Stimulated activated CD8-positive, alpha-beta memory T cell treated with anti-CD3 and anti-CD28 coated beads, Interleukin-15, amount 100 ng/mL, for 48 hours (primary cell): ENCODE measurements at places on chromosomes 13 and 19.

GRCh38 chr13:100707818-100708740 is 33.5 kb upstream of the TMTC4 start:
- no peak for DNase-seq

DNA sequence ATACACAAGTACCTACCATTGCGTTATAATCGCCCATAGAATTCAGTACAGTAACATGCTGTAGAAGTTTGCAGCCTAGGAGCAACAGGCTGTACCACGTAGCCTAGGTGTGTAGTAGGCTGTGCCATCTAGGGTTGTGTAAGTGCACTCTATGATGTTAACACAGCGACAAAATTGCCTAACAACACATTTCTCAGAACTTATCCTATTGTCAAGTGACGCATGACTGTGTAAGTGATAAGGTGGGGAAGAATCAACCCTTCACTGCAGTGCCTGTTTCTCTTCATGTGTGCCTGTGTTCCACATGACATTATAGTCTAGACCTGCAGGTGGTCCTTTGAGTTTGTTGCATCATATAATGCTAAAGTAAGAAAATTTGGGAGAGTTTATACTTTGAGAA is 94.0 kb downstream of the PCDH9 start:
- no peak for DNase-seq

- DNase-seq: no peak
Observed at GRCh38 chr13:87554045-87554444, 117.1 kb upstream of the SLITRK5 start.

DNA sequence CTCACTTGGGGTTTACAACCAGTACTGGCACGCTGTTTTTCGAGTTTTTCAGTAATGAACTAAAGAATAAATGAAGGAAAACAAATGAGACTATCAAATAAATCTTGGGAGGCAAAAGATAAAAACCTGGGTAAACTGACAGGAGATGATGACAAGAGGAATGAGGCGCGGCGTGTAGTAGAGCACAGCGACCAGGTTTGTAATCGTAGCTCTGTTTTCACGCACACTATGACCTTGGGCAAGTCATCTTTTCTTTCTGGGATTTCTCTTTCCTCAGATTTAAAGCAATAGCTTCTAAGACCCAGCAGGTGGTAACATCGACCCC is 419 bp downstream of the MRPS31 start:
- DNase-seq: no peak

DNA sequence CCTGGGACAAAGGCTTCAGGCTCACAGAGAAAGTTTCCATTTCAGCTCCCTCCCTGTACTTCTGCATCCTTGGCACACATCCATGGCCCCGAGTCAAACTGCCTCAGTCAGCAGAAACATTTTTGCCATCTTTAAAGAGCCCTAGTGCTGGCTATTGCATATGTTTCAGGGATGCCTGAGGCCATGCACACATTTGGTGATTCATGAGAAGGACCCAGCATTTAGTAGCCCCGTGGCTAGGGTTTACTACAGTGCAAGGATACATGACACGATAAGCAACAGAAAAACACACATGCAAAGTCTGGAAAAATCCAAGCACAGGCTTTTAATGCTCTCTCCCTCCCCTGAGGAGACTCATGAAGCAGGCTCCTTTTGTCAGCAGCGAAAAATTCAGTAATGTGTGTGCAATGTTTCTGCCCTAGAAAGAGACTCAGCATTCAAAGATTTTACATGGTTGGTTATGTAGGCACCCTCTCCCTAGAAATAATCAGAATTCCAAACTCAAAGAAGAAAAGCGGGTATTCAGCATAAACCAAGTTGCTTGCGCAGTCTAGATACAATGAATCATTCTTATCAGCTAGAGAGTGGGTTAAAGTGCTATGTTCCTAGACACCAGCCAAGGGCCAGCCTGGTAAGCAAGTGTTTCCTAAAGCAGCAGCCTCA is 17.6 kb downstream of the ACOD1 start:
- no peak for DNase-seq

GRCh38 chr19:4781801-4782200 is 9.7 kb upstream of the FEM1A start:
- DNase-seq: no peak

GRCh38 chr19:6056801-6057650 is 53.3 kb downstream of the RFX2 start:
- no peak for DNase-seq

DNA sequence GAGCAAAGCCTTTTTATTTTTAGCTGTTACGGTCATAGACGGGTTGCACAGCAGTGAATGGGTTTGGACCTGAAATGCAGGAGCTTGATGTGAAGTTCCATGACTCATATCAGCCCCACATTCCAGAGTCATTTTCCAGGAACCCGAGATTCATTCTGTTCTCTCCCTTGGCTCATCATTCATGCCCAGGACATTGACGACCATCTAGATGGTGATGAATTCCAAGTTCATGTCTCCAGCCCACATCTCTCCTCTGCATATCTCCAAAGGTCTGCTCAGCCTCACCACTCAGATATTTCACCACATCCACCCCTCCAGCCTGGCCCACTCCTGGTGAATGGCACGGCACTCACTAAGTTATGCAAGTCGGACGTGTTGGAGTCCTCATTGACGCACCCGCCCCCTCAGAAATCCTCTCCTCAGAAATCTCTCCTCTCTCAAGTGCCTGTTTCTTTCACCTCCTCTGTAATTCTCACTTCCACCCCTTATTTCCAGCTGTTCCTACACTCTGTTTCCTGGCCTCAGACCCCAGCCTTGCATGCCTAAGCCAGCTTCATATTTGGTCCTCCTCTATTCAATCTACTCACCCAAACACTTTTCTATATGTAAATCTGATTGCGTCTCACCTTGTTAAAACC is 83.1 kb downstream of the ALOX5AP start:
- no peak for DNase-seq

DNA sequence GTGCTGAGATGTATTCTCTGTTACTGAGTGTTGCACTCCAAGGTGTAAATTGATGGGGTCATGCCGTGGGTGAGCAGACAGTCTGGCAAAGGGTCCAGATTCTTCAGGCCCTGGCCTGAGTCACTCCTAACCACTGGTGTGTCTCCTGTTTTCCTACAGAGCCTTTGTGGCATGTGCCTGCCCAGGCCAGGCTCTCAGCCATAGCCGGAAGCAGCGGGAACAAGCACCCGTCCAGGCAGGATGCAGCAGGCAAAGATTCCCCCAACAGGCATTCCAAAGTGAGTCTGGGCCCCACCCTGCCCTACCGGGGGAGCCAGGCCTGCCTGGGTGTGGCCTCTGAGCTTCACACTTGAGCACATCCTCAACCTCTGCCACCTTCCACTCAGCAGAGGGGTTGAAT is 61.9 kb downstream of the DPF1 start:
- no peak for DNase-seq

DNA sequence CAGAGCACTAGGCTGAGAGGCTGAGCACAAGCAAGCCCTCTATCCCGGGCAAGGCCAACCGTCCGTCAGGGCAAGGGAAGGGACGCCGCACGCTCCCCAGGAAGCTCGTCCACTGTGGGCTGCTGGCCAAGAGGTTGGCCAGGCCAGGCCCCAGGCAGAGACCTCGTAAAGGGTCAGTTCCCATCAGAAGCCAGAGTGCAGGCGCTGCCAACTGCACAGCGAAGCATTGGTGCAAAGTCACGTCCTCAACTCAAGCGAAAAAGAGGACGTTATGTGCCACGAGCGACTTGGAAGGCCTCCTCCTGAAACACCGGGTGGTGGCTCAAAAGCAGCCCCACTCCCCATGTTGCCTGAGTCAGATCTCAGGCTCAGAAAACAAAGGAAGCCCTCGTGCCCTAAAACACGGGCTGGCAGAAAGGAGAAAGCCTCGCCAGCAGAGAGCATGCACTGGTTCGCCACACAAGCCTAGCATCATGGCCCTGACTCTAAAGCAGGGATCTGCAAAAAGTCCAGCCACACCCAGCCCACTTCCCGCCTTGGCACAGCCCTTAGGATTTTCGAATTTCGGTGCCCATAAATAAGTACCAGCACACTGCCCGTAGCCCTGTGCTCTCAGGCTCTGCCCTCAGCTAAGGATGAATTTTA is 4.7 kb downstream of the AKAP8 start:
- no peak for DNase-seq

- no peak for DNase-seq
Observed at GRCh38 chr13:33033986-33034385, 17.8 kb downstream of the KL start.

DNA sequence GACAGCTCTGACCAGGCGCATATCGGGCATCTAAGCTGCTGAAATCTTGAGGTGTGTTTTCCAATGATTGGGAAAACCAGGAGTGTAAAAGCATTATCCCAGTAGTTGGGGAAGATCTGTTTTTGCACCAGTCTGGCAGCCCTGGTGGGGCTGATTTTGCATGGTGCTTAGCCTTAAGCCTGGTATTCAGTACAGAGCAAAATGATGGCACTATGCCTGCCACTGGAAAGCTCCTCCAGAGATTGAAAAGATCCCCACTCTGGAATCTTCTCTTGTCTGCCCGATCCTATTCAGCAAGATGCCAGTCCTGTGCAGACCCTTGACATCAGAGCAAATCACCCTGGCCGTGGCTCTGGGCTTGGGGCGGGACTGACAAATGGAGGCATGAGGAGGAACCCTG is 44.7 kb upstream of the SIAH3 start:
- no peak for DNase-seq

- DNase-seq: no peak
Observed at GRCh38 chr19:14826006-14826405, 9.0 kb downstream of the OR7A5 start.

GRCh38 chr19:18985257-18985656 is 44.2 kb upstream of the HOMER3 start:
- no peak for DNase-seq

GRCh38 chr13:44106266-44107152 is 226.8 kb downstream of the LACC1 start:
- DNase-seq: no peak

GRCh38 chr13:78958006-78958405 is 299.1 kb upstream of the OBI1 start:
- DNase-seq: no peak

DNA sequence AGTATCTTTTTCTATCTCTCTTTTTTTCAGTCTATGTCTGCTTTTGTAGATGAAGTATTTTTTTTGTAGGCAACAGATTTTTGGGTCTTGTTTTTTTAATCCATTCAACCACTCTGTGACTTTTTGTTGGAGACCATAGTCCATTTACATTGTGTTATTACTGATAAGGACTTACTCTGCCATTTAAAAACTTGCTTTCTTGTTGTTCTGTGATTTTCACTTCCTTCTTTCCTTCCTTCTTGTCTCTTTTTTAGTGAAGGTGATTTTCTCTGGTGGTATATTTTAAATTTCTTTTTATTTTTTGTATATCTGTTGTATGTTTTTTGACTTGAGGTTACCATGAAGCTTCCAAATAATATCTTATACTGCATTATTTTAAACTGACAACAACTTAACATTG is 79.5 kb downstream of the COG6 start:
- no peak for DNase-seq

GRCh38 chr19:2113439-2114211 is 16.9 kb downstream of the IZUMO4 start:
- no peak for DNase-seq

- no peak for DNase-seq
Observed at GRCh38 chr19:2573916-2574315, 98.0 kb downstream of the GADD45B start.

DNA sequence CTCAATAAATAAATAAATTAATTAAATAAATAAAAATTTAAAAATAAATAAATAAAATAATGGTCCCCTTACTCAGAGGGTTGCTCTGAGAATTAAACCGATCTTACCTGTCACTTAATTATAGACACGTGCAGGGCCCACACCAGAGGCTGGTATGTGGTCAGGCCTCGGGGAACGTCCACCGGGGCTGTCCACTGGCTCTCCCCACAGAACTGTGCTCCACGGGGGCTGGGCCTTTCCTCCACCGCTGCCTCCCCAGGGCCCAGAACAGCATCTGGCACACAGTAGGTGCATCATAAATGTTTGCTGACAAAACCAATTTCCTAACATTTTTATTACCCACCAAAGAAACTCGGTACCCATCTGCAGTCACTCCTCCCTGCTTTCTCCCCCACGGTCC is 69.2 kb downstream of the CEBPG start:
- no peak for DNase-seq

DNA sequence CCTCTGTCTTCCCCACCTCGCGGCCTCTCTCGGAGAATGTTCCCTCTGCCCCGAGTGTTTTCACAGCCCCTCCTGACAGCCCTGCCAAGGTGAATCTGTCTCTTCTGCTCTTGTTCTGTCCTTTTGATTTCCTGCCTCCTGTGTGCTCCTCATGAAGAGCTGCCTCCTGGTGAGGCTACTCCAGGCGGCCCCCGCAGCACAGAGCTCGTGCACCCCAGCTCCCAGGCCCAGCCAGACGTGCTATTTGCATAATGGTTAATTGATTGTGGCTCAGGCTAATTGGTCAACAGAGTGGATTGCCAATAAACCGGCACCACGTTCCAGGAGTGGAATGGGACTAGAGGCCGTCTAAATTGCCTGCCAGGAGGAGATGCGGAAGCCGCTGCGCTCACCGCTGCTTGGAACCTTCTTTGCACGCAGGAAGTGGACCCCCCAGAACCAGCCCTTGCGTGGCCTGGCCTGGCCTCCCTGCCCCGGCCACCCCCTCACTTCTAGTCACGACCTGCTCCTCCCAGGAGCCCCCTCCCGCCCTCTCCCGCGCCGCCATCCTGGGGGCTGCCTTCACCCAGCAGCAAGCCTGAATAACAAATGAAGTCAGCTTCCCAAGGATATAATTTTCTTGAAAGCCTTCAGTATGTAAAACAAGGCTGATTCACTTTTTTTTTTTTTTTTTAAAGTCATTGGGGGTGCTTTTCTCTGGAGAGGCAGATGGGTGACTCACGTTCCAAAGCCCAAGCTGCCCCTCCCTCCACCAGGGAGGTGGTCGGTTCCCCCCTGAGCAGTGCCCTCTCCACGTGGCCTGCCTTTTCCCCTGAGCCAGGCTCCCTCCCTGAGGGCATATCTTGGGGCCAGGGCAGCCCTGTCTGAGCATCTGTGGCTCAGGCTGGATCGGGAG is 144.0 kb downstream of the KDM4B start:
- no peak for DNase-seq

DNA sequence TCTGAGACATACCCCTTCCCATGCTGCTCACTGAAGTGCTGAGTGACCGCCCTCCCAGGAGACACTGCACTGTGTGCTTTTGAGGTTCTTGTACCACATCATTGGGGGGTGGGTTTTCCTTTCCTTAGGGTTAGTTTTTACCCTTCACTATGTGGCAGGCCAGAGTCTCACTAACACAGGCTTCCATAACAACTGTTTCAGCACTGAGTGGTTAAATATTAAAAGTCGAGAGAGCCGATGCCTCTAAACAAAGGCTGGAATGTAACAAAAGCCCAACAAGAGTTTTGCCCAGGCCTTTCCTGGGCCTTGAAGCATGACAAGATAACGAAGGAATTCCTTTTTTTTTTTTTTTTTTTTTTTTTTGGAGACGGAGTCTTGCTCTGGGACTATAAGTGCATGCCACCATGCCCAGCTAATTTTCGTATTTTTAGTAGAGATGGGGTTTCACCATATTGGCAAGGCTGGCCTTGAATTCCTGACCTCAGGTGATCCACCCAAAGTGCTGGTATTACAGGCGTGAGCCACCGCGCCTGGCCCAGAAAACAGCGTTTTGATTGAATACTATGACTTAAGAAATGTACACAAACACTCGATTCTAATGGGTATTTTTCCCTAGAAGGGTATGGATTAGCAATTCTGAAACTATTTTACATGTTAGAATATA is 46.5 kb downstream of the ZNF823 start:
- DNase-seq: no peak

- DNase-seq: no peak
Observed at GRCh38 chr13:85582890-85583289, 216.3 kb downstream of the SLITRK6 start.

- peak; percentile 71 for DNase-seq
Observed at GRCh38 chr19:10085641-10086590, at the start of gene SHFL. Gene SHFL, plus strand, starts transcription at chr19:10086317. Its CDS starts 111 bp downstream, at chr19:10086428.

GRCh38 chr19:41739361-41739760 is 16.0 kb upstream of the CEACAM6 start:
- no peak for DNase-seq

GRCh38 chr19:28466107-28467045 is 746.6 kb downstream of the UQCRFS1 start:
- peak; percentile 34 for DNase-seq
